AML-193 (cell line): ENCODE measurements at places on chromosomes 1 and 21.

DNA sequence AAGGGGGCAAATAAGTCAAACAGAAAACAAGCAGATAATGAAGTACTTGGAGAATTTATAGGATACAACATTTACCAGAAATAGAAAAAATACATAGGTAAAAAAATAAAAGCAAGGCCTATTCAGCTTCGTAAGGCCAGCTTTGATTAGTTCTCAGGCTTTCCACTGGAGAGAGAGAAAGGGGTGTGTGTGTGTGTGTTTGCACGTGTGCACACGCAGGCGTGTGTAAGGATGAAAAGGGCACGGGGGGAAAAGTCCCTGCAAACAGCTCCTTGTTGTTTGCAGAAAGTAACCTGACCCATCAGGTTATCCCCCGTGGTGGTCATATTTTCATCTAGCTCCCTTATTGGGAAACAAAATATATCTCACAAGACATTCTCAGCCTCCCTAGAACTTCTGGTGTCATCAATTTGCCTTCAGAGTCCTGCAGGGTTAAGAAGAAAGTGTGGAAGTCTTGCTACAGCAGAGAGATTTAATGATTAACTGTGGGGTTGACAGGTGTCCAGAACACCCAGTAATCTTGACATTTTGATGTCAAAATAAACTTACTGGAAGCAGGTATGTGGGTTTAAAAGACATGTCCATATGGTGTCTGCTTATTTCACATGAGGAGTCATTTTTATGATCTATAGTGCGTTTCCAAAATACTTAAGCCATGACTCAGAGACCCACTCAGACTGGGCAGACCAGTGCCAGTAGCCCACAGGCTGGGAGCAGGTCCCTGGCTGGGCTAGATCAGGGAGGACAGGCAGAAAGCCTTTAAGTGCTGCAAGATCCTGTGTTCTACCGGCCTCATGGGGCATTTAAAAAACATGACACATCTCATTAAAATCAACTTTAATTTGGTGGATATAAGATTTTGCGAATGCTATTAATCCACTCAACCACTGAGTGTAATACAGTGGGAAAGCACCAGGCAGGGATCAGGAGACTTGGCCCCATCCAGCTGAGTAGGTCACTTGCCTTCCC is 487.6 kb upstream of the CAMK1G start:
- no peak for DNase-seq

- DNase-seq, result no peak
Measured at GRCh38 chr21:15260604-15261003, 195.8 kb upstream of the NRIP1 start.

DNA sequence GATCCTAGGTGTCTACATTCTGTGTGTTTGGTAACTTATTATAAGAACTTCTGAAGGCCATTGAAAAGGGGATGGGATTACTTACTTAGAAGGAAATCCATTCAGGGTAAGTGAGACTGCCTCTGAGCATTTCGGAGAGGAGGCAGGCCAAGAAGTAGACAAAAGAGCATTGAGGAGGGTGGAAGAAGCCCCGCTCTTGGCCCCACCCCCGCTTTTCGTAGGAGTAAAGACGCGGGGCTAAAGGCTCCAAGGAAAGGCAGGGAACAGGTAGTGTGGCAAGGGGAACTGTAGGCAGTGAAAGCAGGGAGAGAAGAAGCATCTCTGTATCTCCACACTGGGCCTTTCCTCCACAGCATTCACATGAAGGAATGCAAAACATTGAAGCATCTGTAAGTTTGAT is 51.8 kb upstream of the GRIK1 start:
- DNase-seq, result no peak

- no peak for DNase-seq
Measured at GRCh38 chr1:210159211-210159610, 73.4 kb upstream of the SERTAD4 start.

- no peak for DNase-seq
Measured at GRCh38 chr1:153612755-153613331, at the start of gene S100A16. S100A16 (minus strand) TSS chr1:153613137; CDS start chr1:153608151, 4,986 bp downstream.

DNA sequence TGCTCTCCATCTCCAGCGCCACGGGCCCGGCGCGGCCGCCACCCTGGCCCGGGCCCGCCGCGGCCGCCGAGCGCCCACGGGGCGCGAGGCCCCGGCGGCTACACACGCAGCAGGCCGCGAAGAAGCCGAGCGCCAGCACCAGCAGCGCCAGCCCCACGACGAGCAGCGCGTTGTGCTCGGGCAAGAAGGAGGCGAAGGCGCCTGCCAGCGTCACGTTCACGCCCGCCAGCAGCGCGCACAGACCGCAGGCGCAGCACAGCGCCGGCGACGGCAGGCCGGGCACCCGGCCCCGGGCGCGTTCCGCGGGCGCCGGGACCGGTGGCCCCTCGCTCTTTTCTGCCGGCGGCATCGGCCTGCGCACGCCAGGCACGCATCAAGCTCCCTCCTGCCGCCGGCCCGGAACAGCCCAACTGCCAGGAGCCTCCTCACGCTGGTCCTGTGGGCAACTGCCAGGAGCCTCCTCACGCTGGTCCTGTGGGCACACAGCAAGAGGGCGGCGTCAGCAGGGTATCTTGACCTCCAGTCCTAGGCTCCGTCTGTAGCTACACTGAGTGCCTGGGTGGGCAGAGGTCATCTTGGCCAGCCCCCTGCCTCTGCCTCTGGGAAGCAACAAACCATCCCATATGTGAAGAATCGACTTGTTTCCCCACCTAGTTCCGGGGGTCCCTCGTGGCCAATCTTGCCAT is 18.1 kb downstream of the KNCN start:
- no peak for DNase-seq

- DNase-seq, result no peak
Measured at GRCh38 chr1:181126871-181127587, 38.5 kb downstream of the IER5 start.

DNA sequence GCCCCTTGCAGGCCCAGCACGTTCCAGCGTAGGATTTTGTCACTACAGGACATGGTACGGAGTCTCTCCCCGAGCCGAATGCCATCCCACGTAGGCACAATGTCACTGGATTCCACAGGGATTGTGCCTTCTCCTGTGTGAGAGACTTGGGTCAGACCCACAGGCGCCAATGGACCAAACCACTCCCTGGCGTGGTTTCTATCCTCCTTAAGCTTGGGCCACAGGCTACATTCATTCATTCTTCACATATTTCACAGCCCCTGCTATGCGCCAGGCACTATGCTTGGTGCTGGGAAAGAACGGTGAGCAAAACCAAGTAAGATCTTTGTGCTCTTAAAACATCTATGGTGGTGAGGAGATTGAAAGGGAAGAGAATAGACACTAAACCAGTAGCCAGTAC is 18.7 kb downstream of the CHRNB2 start:
- no peak for DNase-seq

GRCh38 chr1:76240316-76240715 is 165.8 kb downstream of the ST6GALNAC3 start:
- no peak for DNase-seq

GRCh38 chr1:203932556-203932955 is 71.2 kb downstream of the SNRPE start:
- DNase-seq, result no peak

GRCh38 chr1:109757936-109758786 is 5.6 kb downstream of the EPS8L3 start:
- no peak for DNase-seq

DNA sequence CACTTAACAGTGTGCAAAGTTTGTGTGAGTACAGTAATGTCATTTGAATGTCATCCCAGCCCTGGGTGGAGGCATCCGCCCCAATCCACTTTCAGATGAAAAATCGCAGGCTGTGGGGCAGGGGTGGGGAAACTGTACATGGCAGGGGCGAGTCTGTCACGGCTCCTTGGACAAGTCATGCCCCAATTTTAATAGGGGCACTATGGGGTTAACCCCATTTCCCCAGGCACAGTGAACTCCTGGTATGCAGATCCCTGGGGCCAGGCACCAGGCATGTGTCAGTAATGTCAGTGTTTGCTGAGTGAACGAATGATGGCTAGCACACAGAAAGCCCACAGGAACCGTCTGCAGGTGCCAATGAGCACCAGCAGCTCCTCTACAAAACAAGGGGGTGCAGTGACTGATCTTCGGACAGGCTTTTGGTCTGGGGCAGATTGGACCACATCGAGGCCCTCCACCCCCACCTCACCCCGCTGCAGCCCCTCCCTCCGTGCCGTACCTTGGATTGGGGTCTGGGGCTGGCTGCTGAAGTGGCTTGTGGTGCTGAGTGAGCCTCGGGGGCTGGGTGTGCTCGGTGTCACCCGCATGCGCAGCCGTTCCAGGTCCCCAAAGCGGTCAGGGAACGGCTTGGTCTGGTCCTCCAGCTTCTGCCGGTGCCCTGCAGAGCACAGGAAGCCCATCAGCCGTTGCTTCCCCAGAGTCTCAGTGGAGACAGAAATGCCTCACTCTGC is 23.2 kb downstream of the RUNX3 start:
- DNase-seq, result no peak

DNA sequence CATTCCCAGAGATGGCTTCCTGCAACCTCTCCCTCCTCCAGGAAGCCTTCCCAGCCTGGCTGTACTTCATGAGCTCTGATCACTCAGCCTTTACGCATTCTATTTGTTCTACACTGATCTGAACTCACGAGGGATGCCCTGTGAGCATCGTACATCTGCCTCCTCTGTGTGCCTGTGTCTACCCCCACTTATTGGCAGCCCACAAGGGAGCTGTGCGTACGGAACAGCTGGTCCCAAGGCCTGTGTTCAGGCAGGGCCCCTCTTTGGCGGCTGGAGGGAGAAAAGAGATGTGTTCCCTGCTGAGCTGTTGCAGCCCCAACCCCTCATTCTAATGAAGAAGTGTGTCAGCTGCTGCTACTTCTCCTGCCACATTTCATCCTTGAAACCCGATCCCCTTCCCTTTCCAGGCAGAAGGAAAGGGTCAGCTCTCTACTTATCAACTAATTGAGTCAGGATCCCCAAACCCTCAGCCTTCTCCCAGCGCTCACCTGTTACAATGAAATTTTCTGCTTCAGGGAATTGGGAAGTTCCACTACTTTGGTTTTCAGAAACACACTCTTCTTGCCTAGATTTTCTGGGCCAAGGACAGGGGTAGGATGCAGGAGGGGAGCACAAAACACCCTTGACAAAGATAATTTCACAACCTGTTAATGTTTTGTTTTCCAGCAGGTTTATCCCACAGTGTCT is 3.2 kb downstream of the INKA2 start:
- no peak for DNase-seq

GRCh38 chr1:58380345-58380744 is 166.2 kb downstream of the OMA1 start:
- no peak for DNase-seq

- no peak for DNase-seq
Measured at GRCh38 chr1:226093621-226094020, 31.1 kb downstream of the H3-3A start.
